ENCODE measurements at places on chromosomes 3 and 15.

- no peak for DNase-seq
Measured at GRCh38 chr15:82909080-82909815, 43.3 kb downstream of the HOMER2 start.

- DNase-seq: no peak
Measured at GRCh38 chr3:124364317-124365020, 365.8 kb upstream of the UMPS start.

- DNase-seq: no peak
Measured at GRCh38 chr3:27686642-27687041, 35.5 kb downstream of the EOMES start.

DNA sequence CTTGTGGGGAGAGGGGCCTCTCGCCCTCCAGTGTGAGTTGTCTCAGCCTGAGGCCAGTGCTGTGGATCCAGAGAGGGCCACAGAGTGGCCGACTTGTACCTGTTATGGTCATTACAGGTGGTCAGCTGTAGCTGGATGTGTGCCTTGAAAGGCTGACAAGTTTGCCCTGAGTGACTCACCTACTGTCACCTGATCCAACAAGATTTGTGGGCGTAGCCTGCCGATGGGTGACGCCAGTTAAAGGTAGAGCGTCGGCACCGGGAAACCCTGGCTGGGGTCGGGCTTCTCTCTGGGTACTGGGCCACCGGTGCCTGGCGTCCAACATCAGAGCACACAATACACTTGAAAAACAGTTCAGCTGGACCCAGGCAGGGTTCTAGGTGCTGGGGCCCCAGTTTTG, 2.8 kb upstream of the ISG20 start:
- no peak for DNase-seq

GRCh38 chr3:151859905-151860304, 13.5 kb upstream of the SUCNR1 start:
- DNase-seq: no peak
